ENCODE measurements at places on chromosomes 6 and 20. TPM values are rescaled to one million over a fixed set of nuclear protein-coding genes. Genes with fewer than 3 reads are reported as not detected.

DNA sequence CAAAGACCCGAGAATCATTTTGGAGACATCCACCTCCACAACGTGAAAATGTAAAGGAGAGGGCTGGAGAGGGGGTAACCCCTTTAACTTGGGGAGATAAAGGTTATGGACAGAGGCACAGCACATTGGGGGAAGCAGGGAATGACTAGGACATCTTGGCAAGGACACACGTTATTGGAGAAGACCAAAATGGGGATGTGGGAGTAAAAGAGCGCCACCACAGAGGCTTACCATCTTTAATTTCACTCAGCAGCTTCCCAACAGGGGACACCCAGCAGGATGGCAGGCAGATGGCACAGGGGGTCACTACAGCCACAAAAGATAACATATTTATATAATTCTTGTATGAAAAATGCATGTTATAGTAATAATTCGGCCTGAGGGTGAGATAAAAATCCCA lies 9.8 kb downstream of the C6orf52 start:
- H3K27me3 ChIP-seq = peaks cover 28% of the 10 kb centered on the region
- H3K4me1 ChIP-seq = no peaks in the 10 kb centered on the region
- no peak overlapping the region for H3K4me3 ChIP-seq
- H3K36me3 ChIP-seq = no peaks in the 10 kb centered on the region
- H3K27ac ChIP-seq = no peak overlapping the region

- H3K4me1 ChIP-seq = peaks cover 16% of the 10 kb centered on the region
- no peak for DNase-seq
- no peak overlapping the region for H3K4me3 ChIP-seq
- H3K27me3 ChIP-seq = no peaks in the 10 kb centered on the region
- no peak overlapping the region for H3K27ac ChIP-seq
These were observed 253.8 kb downstream of the LAMA2 start for GRCh38 chr6:129136751-129137150.

DNA sequence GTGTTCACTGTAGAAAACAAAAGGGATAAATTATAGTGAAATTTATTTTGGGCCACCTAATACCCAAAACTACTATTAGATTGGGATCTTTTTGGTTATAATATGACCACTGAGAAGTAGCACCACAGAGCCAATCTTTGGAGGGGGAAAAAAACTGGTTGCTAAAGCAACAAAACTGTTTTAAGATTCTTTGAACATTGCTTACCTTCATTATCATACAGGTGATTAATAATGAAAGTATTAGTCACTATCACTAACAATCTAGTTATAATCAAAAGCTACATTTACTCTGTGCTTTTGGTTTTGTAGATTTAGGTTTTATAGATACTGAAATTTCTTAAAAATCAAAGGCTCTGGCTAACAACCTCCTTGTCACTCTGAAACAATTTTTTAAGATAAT lies 31.7 kb downstream of the STX7 start:
- H3K4me3 ChIP-seq = no peak overlapping the region
- no peaks in the 10 kb centered on the region for H3K27me3 ChIP-seq
- no peaks in the 10 kb centered on the region for H3K36me3 ChIP-seq

- H3K27ac ChIP-seq = no peak overlapping the region
- peaks cover 35% of the 10 kb centered on the region for H3K4me1 ChIP-seq
- no peaks in the 10 kb centered on the region for H3K36me3 ChIP-seq
- no peak overlapping the region for H3K4me3 ChIP-seq
These were observed 17.1 kb upstream of the CALHM6 start for GRCh38 chr6:116444092-116444491.

Gene ADGRF5
- total RNA-seq = not detected

- peak within 1 kb of the TSS; percentile 59 for H3K27ac ChIP-seq
- H3K4me1 ChIP-seq = peaks cover 26% of the 10 kb centered on the region
These were observed at the start of gene FLRT3 for GRCh38 chr20:14337400-14338171. FLRT3 (minus strand) TSS chr20:14337612; CDS start chr20:14327506, 10,106 bp downstream.

Gene GPX5
- total RNA-seq = not detected

GRCh38 chr6:110728501-110728900 lies 86.8 kb downstream of the CDK19 start:
- H3K4me3 ChIP-seq = no peak overlapping the region
- DNase-seq = no peak
- no peaks in the 10 kb centered on the region for H3K36me3 ChIP-seq
- H3K27ac ChIP-seq = no peak overlapping the region
- H3K27me3 ChIP-seq = no peaks in the 10 kb centered on the region

Gene COL12A1
- total RNA-seq = 50.2 TPM

- H3K27me3 ChIP-seq = no peaks in the 10 kb centered on the region
- no peak for DNase-seq
- H3K4me3 ChIP-seq = no peak overlapping the region
These were observed 400.2 kb downstream of the HACE1 start for GRCh38 chr6:104459543-104459942.

Gene RNASET2
- 17.7 TPM for total RNA-seq

DNA sequence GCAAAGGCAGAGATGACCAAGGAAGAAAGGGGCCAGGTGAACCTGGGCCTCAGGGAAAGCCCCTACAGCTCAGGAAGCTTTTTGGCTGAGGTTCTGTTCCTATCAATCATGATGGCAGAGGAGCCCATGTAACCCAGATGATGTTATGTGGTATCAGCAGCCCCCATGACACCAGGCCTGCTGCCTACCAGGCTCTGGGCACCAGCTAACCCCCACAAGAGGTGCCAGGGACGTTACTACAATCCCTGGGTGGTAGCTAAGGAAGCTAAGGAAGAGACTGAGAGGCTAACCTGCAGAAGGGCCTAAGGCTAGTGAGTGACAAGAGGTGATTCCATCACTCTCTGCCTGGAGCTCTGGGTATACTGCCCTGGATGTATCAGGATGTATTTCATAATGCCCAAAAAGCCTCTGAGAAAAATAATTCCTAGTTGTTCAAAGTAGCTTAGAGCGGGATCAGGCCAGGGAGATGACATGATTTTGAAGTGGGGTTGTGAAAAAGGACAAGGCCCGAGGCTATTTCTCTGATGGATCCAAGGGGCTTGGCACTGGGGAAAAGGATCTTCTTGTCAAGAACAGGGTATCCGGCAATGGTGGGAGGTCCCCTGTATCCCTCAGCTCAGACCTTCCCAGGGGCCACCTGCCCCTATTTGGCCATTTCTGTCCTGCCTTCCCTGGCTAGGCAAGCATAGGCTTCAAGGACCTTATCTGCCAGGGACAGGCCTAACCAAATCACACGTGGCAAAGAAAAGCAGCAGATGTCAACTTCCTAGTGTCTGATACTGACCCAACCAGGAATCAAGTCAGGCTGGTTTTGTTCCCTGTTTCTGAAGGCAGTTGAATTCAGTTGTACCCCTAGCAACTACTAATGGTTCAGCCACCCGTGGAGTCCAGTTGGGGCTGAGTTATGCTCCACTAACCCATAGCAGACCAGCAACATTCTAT lies 41.3 kb downstream of the PANK2 start:
- peaks cover 13% of the 10 kb centered on the region for H3K36me3 ChIP-seq
- H3K4me3 ChIP-seq = peak overlapping the region; percentile 52
- H3K4me1 ChIP-seq = peaks cover 32% of the 10 kb centered on the region
- peak overlapping the region; percentile 53 for H3K27ac ChIP-seq
- peaks cover 13% of the 10 kb centered on the region for H3K27me3 ChIP-seq
- no peak for DNase-seq

- H3K4me1 ChIP-seq = no peaks in the 10 kb centered on the region
- no peaks in the 10 kb centered on the region for H3K27me3 ChIP-seq
- H3K36me3 ChIP-seq = no peaks in the 10 kb centered on the region
- no peak overlapping the region for H3K27ac ChIP-seq
These were observed 223.2 kb upstream of the TSHZ2 start for GRCh38 chr20:52748990-52749389.

Gene BHLHE23
- not detected for total RNA-seq

Gene LAMA5
- total RNA-seq = 38.8 TPM

- DNase-seq = no peak
- H3K27ac ChIP-seq = peak overlapping the region; percentile 20
- H3K4me3 ChIP-seq = peak overlapping the region; percentile 93
- peaks cover 15% of the 10 kb centered on the region for H3K36me3 ChIP-seq
These were observed 2.1 kb downstream of the HIVEP1 start for GRCh38 chr6:12014027-12014872.

GRCh38 chr20:31922181-31922580 lies 29.7 kb downstream of the PDRG1 start:
- no peaks in the 10 kb centered on the region for H3K36me3 ChIP-seq
- H3K27me3 ChIP-seq = peaks cover 17% of the 10 kb centered on the region
- no peak overlapping the region for H3K4me3 ChIP-seq
- peaks cover 3% of the 10 kb centered on the region for H3K4me1 ChIP-seq

DNA sequence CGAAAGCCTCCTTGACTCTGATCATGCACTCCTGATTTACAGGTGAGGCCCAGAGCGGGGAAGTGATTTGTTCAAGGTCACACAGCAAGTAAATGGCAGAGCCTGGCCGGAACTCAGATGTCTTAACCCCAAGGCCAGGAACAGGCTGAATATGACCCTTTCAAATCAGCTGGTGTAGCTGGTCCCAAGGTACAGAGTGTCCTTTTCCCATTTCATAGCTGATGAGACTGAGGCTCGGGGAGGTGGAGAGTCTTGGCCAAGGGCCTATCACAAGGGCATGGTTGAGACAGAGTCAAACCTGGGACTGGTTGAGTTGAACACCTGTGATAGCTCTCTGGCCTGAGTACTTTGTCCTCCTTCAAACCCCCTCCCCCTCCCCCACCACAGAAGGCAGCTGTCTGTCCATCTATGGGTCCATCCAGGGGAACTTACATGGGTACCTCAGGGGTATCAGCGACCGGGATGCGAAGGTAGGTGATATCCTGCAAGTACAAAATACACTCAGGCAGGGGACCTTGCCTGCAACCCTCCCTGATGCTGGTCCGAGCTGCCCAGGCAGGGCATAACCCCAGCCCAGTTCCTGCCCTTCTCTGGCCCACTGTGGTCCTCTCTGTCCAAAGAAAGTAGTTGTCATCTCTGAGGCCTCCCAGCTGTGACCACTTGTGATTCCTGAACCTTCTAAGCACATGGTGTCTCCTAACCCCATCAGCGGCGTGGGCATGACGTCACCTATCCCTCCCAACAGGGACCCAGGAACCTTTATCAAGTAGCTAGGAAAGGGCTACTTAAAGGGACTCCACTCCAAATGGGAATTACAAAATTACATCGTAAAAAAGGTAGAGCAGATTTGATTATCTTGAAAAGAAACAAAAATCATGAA lies 5.6 kb downstream of the DUSP15 start:
- no peak for DNase-seq
- no peaks in the 10 kb centered on the region for H3K36me3 ChIP-seq
- H3K4me3 ChIP-seq = peak overlapping the region; percentile 40
- peaks cover 12% of the 10 kb centered on the region for H3K27me3 ChIP-seq
- H3K4me1 ChIP-seq = peaks cover 40% of the 10 kb centered on the region

GRCh38 chr6:137806914-137807682 lies 60.0 kb upstream of the TNFAIP3 start:
- no peak overlapping the region for H3K27ac ChIP-seq
- peaks cover 4% of the 10 kb centered on the region for H3K27me3 ChIP-seq
- H3K4me1 ChIP-seq = peaks cover 4% of the 10 kb centered on the region
- no peak overlapping the region for H3K4me3 ChIP-seq
- H3K36me3 ChIP-seq = no peaks in the 10 kb centered on the region

- H3K27me3 ChIP-seq = peaks cover 33% of the 10 kb centered on the region
- no peak overlapping the region for H3K27ac ChIP-seq
- no peaks in the 10 kb centered on the region for H3K36me3 ChIP-seq
- no peak overlapping the region for H3K4me3 ChIP-seq
- H3K4me1 ChIP-seq = peaks cover 8% of the 10 kb centered on the region
These were observed 13.0 kb downstream of the FOXF2 start for GRCh38 chr6:1402369-1402768.
